Left renal pelvis (tissue), 4 donors: ENCODE measurements at places on chromosomes 2 and 18. TPM values are rescaled to one million over a fixed set of nuclear protein-coding genes. Genes with fewer than 3 reads are reported as not detected.

Gene IGFBP5
- 274 TPM for polyA plus RNA-seq

Gene SANBR
- 15.2 TPM for polyA plus RNA-seq

Gene BOLL
- polyA plus RNA-seq, result 0.20 TPM

Gene SCN1A
- polyA plus RNA-seq, result 0.15 TPM

Gene VWA3B
- polyA plus RNA-seq, result 0.85 TPM
